SJCRH30 (cell line): ENCODE measurements at places on chromosomes 1 and 21. TPM values are rescaled to one million over a fixed set of nuclear protein-coding genes. Genes with fewer than 3 reads are reported as not detected.

GRCh38 chr1:81733480-81733879 is 67.3 kb upstream of the ADGRL2 start:
- H3K27me3 ChIP-seq, result no peaks in the 10 kb centered on the region
- H3K4me3 ChIP-seq, result no peak overlapping the region
- DNase-seq, result no peak

DNA sequence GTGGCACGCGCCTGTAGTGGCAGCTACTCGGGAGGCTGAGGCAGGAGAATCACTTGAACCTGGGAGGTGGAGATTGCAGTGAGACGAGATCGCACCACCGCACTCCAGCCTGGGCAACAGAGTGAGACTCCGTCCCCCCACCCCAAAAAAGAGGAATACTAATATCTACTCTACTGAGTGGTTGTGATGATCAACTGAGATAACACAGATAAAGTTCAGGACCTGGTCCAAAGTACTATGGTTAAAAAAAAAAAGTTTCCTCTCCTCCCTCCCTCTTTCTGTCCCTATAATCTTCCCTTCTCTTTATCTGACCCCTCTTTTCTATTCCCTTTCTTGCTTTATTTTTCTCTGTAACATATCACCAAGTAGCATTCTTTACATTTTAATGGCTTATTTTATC is 4.0 kb upstream of the RORC start:
- H3K36me3 ChIP-seq, result no peaks in the 10 kb centered on the region
- H3K27me3 ChIP-seq, result no peaks in the 10 kb centered on the region
- peaks cover 19% of the 10 kb centered on the region for H3K4me1 ChIP-seq

The MAP1LC3C gene
- total RNA-seq, result 0.79 and 0.91 TPM in 2 replicates

- no peak overlapping the region for H3K4me3 ChIP-seq
- H3K4me1 ChIP-seq, result peaks cover 11% of the 10 kb centered on the region
- no peak for DNase-seq
Observed at GRCh38 chr1:97853221-97853620, 67.6 kb downstream of the DPYD start.

- no peak overlapping the region for H3K27ac ChIP-seq
- no peaks in the 10 kb centered on the region for H3K36me3 ChIP-seq
- H3K4me3 ChIP-seq, result no peak overlapping the region
- no peak for DNase-seq
Observed at GRCh38 chr1:199862047-199862446, 165.5 kb upstream of the NR5A2 start.

GRCh38 chr1:51288578-51288977 is 41.8 kb downstream of the TTC39A start:
- peaks cover 12% of the 10 kb centered on the region for H3K4me1 ChIP-seq
- no peaks in the 10 kb centered on the region for H3K27me3 ChIP-seq
- no peak overlapping the region for H3K27ac ChIP-seq
- no peak for DNase-seq

DNA sequence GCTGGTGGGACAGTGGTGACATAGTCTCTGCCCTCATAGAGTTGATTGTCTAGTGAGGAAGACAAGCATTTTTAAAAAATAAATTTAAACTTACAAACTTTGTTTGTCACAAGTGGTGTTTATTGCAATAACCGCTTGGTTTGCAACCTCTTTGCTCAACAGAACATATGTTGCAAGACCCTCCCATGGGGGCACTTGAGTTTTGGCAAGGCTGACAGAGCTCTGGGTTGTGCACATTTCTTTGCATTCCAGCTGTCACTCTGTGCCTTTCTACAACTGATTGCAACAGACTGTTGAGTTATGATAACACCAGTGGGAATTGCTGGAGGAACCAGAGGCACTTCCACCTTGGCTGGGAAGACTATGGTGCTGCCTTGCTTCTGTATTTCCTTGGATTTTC is 58.4 kb downstream of the LAMC2 start:
- H3K4me1 ChIP-seq, result peaks cover 5% of the 10 kb centered on the region; the same call in 1 of the 2 replicates
- H3K27ac ChIP-seq, result no peak overlapping the region
- DNase-seq, result peak; percentile 21
- H3K4me3 ChIP-seq, result no peak overlapping the region
- H3K36me3 ChIP-seq, result no peaks in the 10 kb centered on the region

DNA sequence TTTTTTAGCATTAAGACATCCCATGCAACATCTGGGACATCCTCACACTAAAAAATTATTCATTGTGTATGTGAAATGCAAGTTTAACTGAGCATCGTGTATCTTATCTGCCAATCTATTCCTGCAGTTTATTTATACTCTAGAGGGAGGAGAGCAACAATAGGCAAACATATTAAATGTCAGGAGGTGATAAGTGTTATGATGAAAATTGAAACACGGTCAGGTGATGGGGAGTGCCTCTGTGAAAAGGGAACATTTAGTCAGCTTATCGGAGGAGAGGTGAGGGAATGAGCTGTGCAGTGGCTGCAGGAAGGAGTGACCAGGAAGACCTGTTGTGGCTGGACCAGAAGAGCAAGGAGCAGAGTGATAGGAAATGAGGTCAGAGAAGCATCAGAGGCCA is 775 bp upstream of the EFCAB14 start:
- DNase-seq, result no peak
- no peaks in the 10 kb centered on the region; the same call in 1 of the 2 replicates for H3K4me1 ChIP-seq
- H3K27ac ChIP-seq, result no peak overlapping the region
- peak overlapping the region; percentile 96 for H3K4me3 ChIP-seq

The FAM177B gene
- not detected in 2 replicates for total RNA-seq

DNA sequence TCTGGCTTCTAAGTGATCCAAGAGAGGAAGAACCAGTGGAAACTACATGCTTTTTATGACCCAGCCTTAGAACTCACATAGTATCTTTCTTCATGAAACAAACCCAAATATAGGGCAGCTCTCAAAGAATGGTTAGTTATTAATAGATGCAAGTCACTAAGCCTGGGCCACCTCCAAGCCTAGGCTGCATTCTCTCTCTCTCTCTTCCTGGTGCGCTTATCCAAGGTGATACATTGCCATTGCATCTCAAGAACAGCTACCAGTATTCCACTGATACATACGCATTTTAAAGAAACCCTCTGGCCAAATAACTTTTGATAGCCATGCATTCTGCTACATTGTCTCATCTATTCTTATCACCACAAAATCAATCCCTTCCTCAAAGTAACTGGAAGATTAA is 455.6 kb upstream of the ADGRL2 start:
- no peak overlapping the region for H3K4me3 ChIP-seq
- no peaks in the 10 kb centered on the region for H3K4me1 ChIP-seq
- H3K36me3 ChIP-seq, result no peaks in the 10 kb centered on the region
- no peak for DNase-seq
- no peak overlapping the region for H3K27ac ChIP-seq
- H3K27me3 ChIP-seq, result no peaks in the 10 kb centered on the region

The YRDC gene
- total RNA-seq, result 43.5 and 45.1 TPM in 2 replicates

- no peaks in the 10 kb centered on the region for H3K27me3 ChIP-seq
Observed at GRCh38 chr1:178931858-178932551, 61.1 kb upstream of the ANGPTL1 start.

GRCh38 chr1:72282271-72283021 is at the start of gene NEGR1:
TSS of gene NEGR1 (minus strand) at chr1:72282539.
- H3K27me3 ChIP-seq, result no peaks in the 10 kb centered on the region
- DNase-seq, result peak; percentile 84
- no peaks in the 10 kb centered on the region for H3K36me3 ChIP-seq
- no peaks in the 10 kb centered on the region for H3K4me1 ChIP-seq
- H3K27ac ChIP-seq, result peak within 1 kb of the TSS; percentile 61
- H3K4me3 ChIP-seq, result peak within 1 kb of the TSS; percentile 70

DNA sequence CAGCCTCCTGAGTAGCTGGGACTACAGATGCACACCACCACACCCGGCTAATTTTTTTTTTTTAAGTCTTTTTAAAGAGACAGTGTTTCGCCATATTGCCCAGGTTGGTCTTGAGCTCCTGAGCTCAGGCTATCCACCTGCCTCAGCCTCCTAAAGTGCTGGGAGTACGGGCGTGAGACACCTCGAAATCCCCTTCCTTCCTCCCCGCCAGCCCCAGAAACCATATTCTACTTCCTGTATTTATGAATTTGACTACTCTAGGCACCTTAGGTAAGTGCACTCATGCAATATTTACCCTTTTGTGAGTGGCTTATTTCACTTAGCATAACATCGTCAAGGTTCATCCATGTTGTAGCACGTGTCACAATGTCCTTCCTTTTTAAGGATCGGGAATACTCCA is 6.9 kb upstream of the LRP8 start:
- H3K36me3 ChIP-seq, result no peaks in the 10 kb centered on the region
- DNase-seq, result no peak
- peaks cover 2% of the 10 kb centered on the region; the same call in 1 of the 2 replicates for H3K4me1 ChIP-seq
- H3K27ac ChIP-seq, result no peak overlapping the region
- H3K27me3 ChIP-seq, result peaks cover 6% of the 10 kb centered on the region; the same call in 1 of the 2 replicates

DNA sequence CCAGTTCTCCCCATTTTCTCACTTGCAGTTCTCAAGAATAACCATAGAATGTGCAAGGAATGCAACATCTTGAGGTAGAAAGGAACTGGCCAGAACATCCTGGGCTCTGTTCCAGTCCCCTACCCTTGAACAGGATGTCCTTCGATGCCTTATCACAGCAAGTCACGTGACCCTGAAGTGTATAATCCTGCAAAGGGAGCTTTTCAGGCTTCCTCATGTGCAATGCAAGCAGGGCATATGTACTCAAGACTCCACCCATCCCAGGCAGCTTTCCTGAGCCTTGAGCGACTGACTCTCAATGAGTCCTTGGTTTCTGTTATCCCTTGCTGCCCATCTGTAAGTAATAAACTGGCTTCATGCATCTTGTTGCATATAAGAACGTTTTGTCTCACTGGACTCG is 311.0 kb downstream of the MRPL39 start:
- no peaks in the 10 kb centered on the region for H3K27me3 ChIP-seq
- no peaks in the 10 kb centered on the region for H3K4me1 ChIP-seq
- no peak overlapping the region for H3K4me3 ChIP-seq
- no peaks in the 10 kb centered on the region for H3K36me3 ChIP-seq
- no peak for DNase-seq
- H3K27ac ChIP-seq, result no peak overlapping the region

DNA sequence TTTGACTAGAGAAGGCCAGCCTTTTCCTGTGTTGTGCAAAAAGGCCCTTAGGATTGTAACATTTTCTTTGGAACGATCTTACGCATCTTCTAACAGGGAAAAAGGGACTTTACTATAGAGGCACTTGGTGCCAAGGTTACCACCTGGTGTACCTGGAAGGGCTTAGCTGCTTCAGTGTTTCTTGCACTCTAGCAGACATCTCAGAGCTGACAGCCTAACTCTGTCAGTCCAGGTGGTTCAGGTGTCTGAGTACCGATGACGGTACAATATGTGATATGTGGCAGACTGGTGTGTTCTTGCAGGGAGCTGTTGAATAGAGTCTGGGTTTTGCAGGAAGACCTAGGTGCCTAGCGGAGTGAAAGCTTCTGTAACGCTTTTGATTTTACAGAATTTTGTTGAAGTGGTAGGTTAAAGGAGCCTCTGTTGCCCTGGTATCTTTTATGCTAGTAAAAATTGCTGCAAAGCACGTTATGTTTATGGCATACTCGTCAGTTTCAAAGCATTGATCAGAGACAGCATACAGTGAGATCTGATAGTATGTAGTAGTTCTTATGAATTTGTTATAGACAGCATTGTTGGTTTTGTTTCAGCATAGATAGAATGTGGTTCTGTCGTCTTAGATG is 1.4 kb downstream of the MAGI3 start:
- H3K27ac ChIP-seq, result no peak overlapping the region
- H3K27me3 ChIP-seq, result no peaks in the 10 kb centered on the region
- H3K4me3 ChIP-seq, result peak overlapping the region; percentile 91
- H3K36me3 ChIP-seq, result no peaks in the 10 kb centered on the region

The TXNIP gene
- 161 and 177 TPM in 2 replicates for total RNA-seq

DNA sequence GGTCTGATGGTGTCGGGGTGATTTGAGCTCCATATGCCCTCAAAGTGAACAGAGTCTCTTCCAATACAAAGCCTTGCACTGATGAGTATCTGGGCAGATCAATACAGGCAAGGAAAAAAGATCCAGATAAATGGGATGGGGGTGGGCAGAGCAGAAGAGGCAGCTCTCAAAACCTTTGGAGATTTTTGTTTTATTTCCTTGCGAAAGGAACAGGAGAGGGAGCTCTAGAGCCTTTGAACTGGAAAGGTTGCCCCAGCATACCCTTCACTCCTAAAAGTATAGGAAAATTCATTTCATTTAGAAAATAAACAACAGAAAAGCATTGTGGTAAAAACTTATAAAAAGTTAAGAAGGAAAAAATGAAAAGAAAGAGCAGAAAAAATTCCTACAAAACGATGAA is 31.4 kb upstream of the OLIG2 start:
- no peak overlapping the region for H3K27ac ChIP-seq
- peak; percentile 48 for DNase-seq
- no peaks in the 10 kb centered on the region for H3K36me3 ChIP-seq
- no peaks in the 10 kb centered on the region for H3K4me1 ChIP-seq
- H3K4me3 ChIP-seq, result no peak overlapping the region
- H3K27me3 ChIP-seq, result no peaks in the 10 kb centered on the region; the same call in 1 of the 2 replicates

GRCh38 chr1:204408074-204408507 is 3.5 kb downstream of the PPP1R15B start:
- peak; percentile 68 for DNase-seq
- H3K4me1 ChIP-seq, result no peaks in the 10 kb centered on the region; the same call in 1 of the 2 replicates
- no peak overlapping the region for H3K27ac ChIP-seq
- H3K36me3 ChIP-seq, result peaks cover 60% of the 10 kb centered on the region

GRCh38 chr1:22790232-22791008 is 79.8 kb downstream of the EPHB2 start:
- no peaks in the 10 kb centered on the region for H3K27me3 ChIP-seq
- H3K4me1 ChIP-seq, result peaks cover 16% of the 10 kb centered on the region
- no peak overlapping the region for H3K27ac ChIP-seq
- H3K36me3 ChIP-seq, result no peaks in the 10 kb centered on the region; the same call in 1 of the 2 replicates
- no peak overlapping the region for H3K4me3 ChIP-seq
- no peak for DNase-seq

DNA sequence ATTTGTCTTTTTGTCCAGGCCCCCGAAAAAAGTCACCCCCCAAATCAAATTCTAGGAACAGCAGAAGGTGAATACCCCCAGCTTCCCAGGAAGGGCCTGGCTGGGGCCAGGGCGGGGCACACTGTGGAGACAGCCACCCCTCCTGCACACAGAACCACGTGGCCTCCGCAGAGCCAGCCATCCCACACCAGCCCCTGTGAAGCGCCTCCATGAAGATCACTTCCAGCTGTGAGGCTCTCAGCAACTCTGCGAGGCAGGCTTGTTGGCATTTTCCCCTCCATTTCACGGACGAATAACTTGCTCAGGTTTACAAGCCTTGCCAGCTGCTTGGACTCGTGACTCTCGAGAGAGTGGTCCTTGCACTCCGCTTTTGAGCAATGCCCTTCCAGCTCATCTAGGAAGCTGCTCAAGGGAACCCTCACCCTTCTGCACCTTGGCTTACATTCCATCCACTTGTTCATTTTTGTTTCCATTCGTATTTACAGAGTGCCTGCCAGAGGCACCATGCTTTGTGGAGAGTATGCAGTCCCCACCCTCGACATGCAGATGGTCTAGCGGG is 48.2 kb downstream of the SYT6 start:
- no peak for DNase-seq
- peaks cover 19% of the 10 kb centered on the region for H3K4me1 ChIP-seq
- H3K4me3 ChIP-seq, result no peak overlapping the region
- no peaks in the 10 kb centered on the region for H3K36me3 ChIP-seq
- no peak overlapping the region for H3K27ac ChIP-seq

The DNAJC6 gene
- total RNA-seq, result 0.02 and 0.35 TPM in 2 replicates

- DNase-seq, result peak; percentile 82
- peaks cover 7% of the 10 kb centered on the region; the same call in 1 of the 2 replicates for H3K4me1 ChIP-seq
- peak overlapping the region; percentile 81 for H3K27ac ChIP-seq
- H3K36me3 ChIP-seq, result peaks cover 20% of the 10 kb centered on the region
Observed at GRCh38 chr1:22053017-22053860, 730 bp downstream of the CDC42 start.

The MPL gene
- total RNA-seq, result not detected in 2 replicates
